Omental fat pad (tissue), 4 donors: ENCODE measurements at places on chromosomes 6 and 20. TPM values are rescaled to one million over a fixed set of nuclear protein-coding genes. Genes with fewer than 3 reads are reported as not detected.

GRCh38 chr6:139482287-139482686, 107.8 kb upstream of the CITED2 start:
- DNase-seq: no peak

Gene WFDC5
- total RNA-seq: not detected

GRCh38 chr6:129774697-129775447, 64.9 kb upstream of the ARHGAP18 start:
- peak; percentile 66 for DNase-seq

GRCh38 chr6:3382326-3383279, 74.2 kb downstream of the SLC22A23 start:
- DNase-seq: no peak

Gene C6orf47
- 24.4 TPM for total RNA-seq

Gene ETV7
- 5.9 TPM for total RNA-seq

GRCh38 chr6:43301081-43301870, 3.2 kb downstream of the SLC22A7 start:
- no peak for DNase-seq

Gene GSTA2
- total RNA-seq: not detected

Gene NHSL1
- total RNA-seq: 18.6 TPM

Gene SLC17A9
- total RNA-seq: 1.6 TPM

DNA sequence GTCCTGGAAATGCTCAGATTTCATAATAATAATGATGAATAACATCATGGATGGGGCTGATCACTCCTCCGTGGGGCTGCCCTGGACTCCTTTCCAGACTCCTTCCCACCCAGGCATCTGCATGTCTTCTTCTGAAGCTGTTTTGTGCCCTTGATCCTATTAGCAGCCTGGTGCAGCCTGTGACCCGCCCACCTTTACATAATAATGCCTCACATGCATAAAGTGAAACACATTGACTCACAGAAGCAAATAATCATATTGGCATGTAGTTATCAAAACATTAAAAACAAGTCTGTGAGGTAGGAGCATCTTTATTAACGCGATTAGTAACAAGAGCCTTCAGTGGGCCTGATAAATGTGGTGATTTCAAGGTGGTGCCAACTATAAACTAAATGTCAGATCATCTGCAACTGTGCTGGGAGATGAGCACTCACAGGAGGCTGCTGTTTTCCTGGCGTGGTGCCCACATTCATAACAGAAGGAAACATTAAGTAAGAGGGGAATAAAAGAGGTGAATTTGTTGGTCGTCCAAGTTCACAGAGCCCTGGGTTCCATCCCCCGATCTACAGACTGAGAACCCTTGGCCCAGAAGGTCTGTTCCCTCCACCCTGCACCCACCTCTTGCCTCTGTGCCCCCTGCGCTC, 344.7 kb downstream of the CDH4 start:
- no peak for DNase-seq

GRCh38 chr6:25508051-25508450, 144.0 kb upstream of the SCGN start:
- DNase-seq: no peak

DNA sequence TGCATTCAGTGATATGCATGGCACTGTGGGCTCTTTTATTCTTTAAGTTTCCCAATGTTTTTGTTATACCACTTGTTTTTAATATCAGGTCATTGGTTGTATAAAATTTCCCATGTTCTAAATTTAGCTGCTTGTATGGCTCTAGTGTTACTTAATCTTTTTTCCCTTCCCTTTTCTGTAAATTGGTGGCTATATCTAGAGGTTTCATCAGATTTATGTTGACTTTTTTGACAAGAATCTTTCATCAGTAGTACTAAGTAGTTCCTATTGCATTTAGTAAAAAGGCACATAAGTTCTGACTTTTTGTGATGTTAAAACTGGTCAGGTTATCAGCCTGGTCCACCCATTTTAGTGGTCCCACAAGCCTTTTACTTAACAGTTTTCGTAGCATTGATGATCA, 51.1 kb downstream of the MMS22L start:
- DNase-seq: no peak

Gene GHRH
- not detected for total RNA-seq

DNA sequence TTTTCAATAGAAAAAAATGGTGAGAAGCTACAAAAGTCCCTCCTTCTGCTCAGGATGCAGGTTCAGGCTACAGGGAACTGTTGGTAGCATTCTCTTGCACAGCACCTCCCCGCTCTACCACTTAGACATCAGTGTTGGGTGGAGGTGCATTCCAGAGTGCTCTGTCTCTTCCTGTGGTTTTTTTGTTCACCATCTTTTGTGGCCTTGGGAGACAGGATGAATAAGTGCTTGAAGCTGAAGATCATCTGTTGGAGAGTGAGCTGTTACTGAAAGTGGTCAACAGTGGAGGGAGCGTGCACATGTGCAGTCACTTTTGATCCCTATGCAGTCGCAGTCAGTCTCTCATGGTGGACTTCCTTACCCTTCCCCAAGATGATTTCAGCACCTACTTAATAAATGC, 16.6 kb upstream of the BTBD3 start:
- DNase-seq: no peak

DNA sequence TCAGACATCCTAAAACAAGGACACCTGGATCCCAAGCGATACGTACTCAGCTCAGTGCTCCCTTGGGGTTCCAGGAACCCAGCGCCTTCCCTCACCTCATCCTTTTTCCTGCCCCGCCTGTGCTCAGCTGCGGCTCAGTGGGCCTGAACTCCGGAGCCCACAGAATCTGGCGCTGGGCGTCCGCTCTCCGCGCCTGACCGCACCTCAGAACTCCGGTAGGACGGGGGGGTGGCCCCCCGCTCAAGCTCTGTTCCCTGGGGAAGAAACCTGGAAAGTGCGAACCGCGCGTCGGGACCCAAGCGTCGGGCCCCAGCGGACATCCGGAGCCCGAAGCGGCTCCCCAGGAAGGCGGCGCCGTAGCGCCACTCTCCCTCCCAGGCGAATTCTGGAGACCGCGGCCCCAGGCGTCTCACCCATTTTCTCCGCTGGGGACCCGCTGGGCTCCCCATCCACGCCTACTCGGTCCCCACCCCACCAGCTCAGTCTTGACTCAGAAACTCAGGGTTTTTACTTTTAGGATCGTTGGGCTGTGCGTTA, 336 bp upstream of the LY6G5C start:
- no peak for DNase-seq

Gene RIN2
- 40.2 TPM for total RNA-seq

DNA sequence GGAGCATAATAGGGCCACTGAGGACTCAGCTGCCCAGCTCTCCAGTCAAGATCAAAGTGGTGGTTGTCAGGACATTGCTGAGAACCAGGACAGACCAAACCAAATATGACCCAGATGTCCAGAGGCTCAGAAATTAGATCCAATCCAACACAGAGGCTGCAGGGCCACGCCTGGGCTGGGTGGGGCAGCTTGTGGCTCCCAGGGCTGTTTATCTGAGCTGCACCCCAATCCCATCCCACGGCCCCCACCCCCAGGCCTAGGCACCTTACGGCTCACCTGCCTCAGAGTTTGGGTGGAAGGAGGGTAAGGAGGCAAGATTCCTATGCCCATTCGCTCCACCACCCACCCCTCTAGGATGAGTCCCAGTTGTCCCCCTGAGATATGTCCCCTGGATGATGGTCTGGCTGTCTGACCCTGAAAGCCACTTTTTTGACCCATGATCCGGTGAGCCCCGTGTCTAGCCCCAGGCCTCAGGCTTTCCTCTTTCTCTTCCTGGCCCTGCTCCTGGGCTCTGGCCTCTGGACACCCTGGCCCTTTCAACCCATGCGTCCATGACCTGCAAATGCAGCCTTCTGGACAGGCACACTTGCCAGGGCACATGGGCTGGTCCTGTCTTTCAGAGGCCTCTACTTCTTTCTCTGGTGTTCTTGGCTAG, 40.0 kb downstream of the CPXM1 start:
- DNase-seq: no peak

DNA sequence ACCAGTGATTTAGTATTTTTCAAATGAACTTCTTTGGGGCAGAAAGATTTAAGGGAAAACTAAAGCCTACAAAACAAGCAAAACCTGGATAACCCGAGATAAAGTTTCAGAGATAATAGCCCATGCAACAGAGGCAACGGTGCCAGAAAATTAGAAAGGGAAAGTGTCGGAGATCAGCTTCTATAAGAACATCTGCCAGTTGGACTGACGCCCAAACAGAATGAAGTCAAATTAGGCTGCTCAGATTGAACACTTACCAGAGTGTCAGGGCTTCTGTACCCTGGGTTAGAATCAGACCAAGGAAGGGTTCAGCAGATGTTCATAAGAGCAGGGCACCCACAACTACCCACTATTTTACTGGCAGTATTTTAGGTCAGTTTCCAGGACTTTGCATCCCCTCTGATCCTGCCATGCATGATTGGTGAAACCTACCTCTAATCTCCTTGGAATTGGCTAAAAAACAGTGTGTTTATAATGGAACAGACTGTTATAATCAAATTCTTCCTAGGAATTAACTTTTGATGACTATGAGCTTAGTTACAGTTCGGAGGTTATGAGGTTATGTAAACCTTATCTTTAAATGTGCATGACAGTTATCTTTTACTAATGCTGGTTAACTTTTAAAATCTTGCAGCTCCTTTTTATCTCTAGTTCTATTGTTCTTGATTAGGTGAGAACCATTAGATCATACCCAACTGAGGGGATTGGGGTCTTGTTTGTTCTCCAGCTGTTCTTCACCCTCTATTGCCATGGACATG, 13.1 kb downstream of the BMP2 start:
- no peak for DNase-seq

Gene FAM229B
- total RNA-seq: 12.3 TPM

GRCh38 chr6:51352506-51353029, 533.9 kb downstream of the TFAP2B start:
- DNase-seq: no peak

DNA sequence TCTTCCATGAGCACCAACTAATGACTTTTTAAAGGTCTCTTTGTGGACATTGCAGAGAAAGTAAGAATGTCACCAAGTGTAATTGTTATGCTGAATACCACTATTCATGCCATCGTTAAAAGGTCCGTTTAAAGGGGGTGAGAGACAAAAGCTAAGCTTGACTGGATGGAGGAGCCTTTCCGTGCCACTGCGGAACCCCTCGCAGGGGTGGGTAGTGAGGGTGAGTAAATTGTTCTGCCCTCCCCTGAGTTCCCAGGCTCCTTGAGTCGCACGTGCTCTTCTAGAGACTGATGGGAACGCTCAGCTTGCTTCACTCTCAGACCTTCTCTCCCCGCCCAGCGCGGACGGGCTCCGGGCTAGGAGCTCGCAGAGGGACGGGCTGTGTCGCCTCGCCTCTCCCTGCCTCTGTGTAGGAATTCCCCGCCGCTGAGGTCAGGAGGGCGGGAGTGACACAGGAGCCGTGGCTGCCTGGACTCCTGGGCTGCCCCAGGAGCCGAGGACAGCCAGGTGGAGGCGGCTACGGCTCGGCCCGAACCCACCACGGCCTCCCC, 314.8 kb upstream of the QKI start:
- no peak for DNase-seq

DNA sequence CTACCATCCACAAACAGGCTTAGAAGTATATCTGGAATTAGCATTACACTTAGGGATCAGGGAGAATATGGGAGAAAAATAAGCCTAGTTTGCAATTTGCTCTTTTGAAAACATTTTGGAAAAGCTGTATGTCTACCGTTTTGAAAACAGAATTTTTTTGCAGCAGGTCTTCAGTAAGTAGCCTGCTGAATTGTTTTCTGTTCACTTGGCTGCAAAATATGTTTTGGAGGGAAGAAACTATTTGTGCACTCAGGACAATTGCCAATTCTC, 39.6 kb downstream of the ILRUN start:
- DNase-seq: no peak

- no peak for DNase-seq
Observed at GRCh38 chr6:132910759-132911158, 96.4 kb downstream of the RPS12 start.

Gene CTNNBL1
- 34.8 TPM for total RNA-seq

GRCh38 chr6:5423251-5423650, 161.9 kb downstream of the FARS2 start:
- DNase-seq: no peak

DNA sequence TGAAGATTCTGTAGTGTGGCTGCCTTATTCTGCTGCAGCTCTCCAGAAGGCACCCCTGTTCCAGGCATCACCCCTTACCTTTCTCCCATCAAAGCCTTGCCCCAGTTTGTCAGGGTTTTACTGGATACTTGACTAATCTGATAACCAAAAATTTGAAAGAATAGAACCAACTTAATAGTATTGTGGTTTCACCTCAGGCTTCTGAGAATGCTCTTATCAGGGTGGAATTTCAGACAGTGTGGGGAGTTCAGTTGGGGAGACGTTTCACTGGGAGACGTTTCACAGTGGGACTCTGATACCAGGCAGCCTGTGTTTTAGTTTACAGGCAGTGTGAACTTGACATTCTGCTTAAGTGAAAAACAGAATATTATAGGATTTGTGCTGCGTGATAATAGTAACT, 50.5 kb downstream of the SCAND1 start:
- no peak for DNase-seq

DNA sequence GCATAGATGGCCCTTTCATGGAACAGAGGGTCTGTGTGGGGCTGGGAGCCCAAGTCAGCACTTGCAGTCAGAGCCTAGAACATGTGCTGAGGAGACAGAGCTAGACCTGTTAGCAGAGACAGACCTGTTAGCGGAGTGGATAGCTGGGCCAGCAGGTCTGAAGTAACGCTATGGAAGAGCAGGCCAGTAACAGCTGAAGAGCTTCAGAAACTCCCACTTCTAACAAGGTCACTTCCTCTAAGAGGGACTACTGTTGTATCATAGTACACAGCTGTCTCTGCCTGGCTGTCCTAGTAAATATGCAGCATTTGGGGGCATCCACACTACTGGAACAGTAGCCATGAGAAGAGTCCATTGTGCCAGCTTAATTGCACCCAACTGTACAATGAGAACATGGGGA, 41.2 kb upstream of the POLR1H start:
- DNase-seq: no peak

DNA sequence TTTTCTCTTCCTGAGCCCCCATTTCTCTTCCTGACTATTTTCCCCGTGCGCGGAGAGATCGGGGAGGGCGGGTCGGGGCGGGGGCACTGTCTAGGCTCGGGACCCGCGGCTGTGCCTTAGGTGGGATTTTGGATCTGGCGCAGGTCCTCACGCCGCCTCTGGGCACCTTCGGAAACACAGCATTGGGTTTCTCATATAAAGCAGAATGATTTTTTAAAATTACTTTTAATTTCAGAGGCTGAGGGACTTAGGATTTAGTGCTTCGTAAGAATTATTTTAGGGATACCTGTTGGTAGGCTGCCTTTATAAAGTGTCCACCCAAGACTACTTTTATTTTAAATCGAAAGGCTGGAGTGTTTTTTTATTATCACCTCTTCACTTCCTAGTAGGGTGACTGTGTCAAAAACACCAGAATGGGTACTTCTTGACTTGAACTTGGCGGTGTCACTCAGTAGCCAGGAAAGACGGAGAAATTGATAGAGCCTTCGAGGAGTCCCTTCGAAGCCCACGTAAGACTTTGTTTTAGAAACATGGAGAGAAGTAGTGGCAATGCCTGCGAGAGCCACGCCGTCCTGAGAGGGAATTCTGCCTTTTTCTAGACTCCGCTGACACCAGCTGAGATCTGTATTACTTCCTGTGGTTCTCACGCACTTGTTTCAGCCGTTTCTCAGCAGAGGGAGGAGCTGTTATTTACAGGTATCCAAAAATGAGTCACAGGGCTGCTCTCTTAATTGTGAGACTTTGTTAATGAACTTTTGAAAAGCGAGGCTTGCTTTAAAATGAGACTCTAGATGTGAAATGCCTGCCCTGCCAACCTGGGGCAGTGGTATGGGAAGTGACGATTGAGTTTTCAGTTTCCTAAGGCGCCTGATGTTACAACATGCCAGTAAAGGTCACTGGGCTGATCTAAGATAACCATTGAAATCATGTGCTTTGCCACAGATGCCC, 667 bp downstream of the STX11 start:
- DNase-seq: no peak
